ENCODE measurements at places on chromosomes 4 and X.

DNA sequence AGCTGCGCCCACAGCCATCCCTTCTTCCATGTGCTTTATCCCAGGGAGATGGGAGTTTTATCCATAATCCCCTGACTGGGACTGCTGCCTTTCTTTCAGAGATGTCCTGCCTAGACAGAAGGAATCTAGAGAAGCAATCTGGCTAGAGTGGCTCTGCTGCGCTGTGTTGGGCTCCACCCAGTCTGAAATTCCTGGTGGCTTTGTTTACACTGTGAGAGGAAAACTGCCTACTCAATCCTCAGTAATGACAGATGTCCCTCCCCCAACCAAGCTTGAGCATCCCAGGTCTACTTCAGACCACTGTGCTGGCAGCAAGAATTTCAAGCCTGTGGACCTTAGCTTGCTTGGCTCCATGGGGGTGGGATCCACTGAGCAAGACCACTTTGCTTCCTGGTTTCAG lies 116.9 kb upstream of the AR start:
- H3K27me3 ChIP-seq = no peaks in the 10 kb centered on the region
- no peak for DNase-seq
- H3K4me3 ChIP-seq = no peak overlapping the region
- H3K27ac ChIP-seq = no peak overlapping the region

DNA sequence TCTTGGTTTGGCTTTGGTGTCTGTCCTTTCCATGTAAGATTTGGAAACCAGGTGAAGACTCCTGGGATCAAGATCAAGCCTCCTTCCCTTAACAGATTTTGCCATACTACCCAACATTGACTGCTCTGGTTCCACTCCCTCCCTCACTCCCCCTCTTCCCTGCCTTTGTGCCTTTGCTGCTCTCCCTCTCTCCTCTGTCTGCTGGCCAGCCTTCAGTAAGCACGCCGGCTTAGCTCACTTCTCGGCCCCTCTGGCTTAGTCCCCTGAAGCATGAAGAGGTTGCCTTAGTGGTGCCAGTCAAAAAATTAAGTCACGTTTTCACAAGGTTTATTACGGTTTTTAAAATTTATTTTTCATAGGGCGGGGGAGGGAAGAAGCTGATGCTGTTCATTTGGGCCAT lies 6.0 kb downstream of the GRIA3 start:
- H3K4me3 ChIP-seq = no peak overlapping the region
- no peaks in the 10 kb centered on the region for H3K36me3 ChIP-seq
- H3K27me3 ChIP-seq = peaks cover under 1% of the 10 kb centered on the region
- no peaks in the 10 kb centered on the region for H3K4me1 ChIP-seq
- no peak for DNase-seq
- no peak overlapping the region for H3K27ac ChIP-seq

DNA sequence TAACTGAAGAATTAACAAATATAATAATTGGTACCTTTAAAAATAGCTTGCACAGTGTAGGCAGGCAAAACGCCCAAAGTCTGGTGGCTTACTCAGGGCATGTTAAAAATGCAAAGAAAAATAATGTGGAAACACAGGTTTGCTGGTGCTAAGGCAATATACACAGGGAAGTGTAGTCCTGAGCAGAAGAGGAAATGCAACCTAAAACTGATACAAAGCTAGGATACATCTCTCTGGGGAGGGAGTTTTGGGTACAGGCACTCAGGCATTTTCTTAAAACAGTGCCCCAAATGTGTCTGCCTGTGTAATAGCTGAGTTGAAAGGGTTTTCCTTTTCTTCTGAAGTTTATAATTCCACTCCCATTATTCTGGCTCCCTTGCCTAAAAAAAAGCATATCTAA lies 47.4 kb downstream of the TMPRSS11E start:
- H3K36me3 ChIP-seq = no peaks in the 10 kb centered on the region
- DNase-seq = no peak
- H3K4me1 ChIP-seq = peaks cover 6% of the 10 kb centered on the region
- no peak overlapping the region for H3K4me3 ChIP-seq
- no peaks in the 10 kb centered on the region for H3K27me3 ChIP-seq
- no peak overlapping the region for H3K27ac ChIP-seq

DNA sequence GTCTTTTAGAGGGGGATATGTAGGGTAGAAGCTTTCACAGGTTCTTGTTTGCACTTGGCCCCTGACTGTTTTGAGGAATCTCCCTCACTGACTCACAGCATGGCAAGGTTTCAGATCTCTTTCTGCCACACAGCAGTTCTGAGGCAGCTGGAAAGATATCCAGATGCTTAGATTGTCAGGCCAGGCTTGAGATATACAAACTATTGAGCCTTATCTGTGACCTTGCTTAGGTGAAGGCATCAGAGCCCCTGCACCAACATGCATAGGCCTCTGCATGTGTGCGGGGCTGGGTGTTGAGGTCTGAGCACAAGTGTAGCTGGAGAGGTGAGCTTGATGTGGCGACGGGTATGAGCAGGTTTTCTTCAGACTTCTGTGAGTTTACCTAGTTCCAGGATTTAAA lies 80.9 kb upstream of the MSANTD1 start:
- no peak overlapping the region for H3K4me3 ChIP-seq
- no peaks in the 10 kb centered on the region for H3K4me1 ChIP-seq
- no peak overlapping the region for H3K27ac ChIP-seq
- peaks cover 18% of the 10 kb centered on the region for H3K36me3 ChIP-seq
- DNase-seq = no peak
- no peaks in the 10 kb centered on the region for H3K27me3 ChIP-seq

DNA sequence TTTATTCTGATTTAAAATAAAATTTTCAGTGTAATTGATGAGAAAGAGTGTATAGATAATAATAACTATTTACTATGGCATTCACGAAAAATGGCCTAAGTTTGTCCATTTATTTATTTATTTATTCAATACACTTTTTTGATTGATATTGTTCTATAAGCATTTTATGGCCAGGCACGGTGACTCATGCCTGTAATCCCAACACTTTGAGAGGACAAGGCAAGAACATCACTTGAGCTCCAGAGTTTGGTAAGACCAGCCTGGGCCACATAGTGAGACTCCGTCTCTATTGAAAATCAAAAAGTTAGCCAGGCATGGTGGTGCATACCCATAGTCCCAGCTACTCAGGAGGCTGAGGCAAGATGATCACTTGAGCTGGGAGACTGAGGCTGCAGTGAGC lies 25.7 kb downstream of the GASK1B start:
- H3K4me3 ChIP-seq = no peak overlapping the region
- H3K27me3 ChIP-seq = no peaks in the 10 kb centered on the region
- H3K27ac ChIP-seq = no peak overlapping the region
- no peak for DNase-seq

Data from RWPE2 (cell line).